ENCODE measurements at places on chromosomes 11 and 22.

DNA sequence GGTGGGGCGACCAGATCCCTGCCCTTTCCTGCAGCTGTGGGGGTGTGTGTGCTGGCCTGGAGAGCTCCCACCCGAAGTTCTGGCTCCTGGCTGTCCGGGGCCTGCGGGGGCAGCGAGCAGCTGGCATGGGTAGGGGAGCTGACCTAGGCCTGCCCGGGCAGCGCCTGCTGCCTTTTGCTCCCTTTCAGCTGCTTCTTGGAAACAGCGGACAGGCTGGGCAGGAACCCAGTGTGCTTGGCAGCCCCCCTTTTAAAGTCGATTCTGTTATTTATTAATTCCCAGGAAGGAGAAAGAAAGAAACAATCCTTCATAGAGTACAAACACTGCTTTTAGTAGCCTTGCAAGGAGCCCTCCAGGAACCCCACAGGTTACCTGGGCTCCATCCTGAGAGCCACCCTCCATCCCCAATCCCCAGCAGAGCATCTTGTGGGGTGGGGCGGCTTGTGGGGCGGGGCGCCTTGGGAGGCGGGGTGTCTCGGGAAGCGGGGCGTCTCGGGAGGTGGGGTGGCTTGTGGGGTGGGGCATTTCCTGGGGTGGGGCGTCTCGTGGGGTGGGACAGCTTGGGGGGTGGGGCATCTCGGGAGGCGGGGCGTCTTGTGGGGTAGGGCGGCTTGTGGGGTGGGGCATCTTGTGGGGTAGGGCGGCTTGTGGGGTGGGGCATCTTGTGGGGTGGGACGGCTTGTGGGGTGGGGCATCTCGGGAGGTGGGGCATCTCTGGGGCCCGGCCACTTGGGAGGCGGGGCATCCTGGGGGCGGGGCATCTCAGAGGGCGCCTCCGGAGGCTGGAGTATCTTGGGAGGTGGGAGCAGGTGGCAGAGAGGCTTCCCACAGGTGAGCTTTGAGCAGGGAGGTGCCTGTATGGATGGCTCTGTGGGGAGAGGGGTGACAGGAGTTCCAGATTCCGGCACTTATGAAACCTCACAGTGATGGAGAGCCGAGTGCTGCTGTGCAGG lies 7.0 kb downstream of the CD81 start:
- DNase-seq = peak; percentile 34

- DNase-seq = peak; percentile 54
These were observed 519 bp downstream of the ARRB1 start for GRCh38 chr11:75350743-75351540.

DNA sequence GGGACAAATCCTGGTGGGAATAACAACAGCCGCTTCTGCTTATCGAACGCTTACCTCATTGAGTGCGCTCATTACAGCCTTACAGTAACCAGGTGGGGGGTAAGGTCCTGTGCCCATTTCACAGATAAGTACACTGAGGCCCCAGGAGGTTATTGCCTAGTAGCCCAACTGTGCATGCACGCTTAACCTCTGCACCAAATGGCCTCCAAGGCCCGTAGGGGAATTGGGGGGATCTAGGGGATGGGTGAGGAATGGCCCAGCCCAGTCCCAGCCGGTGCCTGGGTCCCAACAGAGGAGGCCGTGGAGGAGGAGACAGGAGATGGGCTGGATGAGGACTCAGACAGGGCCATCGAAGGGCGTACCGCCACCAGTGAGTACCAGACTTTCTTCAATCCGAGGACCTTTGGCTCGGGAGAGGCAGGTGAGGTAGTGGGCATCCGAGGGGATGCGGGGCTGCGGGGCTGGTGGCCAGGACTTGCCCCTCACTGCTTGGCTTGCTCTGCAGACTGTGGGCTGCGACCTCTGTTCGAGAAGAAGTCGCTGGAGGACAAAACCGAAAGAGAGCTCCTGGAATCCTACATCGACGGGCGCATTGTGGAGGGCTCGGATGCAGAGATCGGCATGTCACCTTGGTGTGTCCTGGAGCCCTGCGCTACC lies 7.3 kb downstream of the F2 start:
- no peak for DNase-seq

GRCh38 chr22:37220543-37220981 lies 8.3 kb upstream of the SSTR3 start:
- no peak for DNase-seq

- DNase-seq = no peak
These were observed 24.7 kb upstream of the CD81 start for GRCh38 chr11:2352420-2352819.

GRCh38 chr11:110631551-110631950 lies 80.7 kb downstream of the ARHGAP20 start:
- DNase-seq = no peak

GRCh38 chr11:66362481-66363147 lies 8.9 kb downstream of the SLC29A2 start:
- no peak for DNase-seq

DNA sequence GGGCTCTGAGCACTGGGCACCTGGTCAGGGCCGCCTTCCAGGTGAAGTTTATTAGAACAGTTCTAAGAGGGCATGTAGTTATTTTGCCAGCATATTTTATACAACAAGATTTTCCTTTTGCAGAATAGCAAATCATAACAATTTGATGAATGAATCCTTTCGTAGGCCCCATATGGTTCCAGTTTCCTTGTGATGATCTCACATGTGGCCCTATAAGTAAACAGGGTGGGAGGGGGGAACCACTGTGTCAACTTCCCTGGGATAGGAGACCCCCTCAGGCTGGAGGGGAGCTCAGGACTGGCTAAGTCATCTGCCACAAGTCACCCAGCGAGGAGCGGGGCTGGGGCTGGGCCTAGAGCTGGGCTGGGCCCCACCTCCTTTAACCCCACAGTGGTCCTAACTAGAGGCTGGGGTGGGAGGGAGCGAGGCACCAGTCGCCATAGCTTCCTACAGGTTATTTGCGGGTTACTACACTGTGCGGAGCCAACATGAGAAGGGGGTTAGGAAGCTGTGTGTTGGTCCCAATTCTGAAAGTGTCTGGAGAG lies 4.2 kb downstream of the FBLN1 start:
- DNase-seq = no peak

GRCh38 chr22:49913446-49913845 lies 4.8 kb downstream of the ALG12 start:
- no peak for DNase-seq

GRCh38 chr22:22043296-22044078 lies 60.9 kb upstream of the TOP3B start:
- no peak for DNase-seq

DNA sequence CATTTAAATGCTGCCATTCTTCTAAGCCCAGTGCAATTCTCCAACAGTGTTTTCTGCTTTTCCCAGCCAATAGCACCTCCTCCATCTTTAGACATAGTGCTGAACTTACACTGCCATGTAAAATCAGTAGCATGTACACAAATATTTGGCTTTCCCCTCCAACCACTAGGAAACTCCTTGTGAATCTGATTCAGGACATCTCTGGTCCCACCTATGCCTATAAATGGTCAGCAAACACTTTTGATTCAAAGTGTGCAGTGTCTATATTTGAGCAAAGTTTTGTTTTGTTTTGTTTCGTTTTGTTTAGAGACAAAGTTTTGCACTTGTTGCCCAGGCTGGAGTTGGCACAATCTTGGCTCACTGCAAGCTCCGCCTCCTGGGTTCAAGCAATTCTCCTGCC lies 24.8 kb downstream of the YPEL4 start:
- no peak for DNase-seq

GRCh38 chr11:46895821-46896220 lies 22.5 kb downstream of the LRP4 start:
- DNase-seq = no peak

DNA sequence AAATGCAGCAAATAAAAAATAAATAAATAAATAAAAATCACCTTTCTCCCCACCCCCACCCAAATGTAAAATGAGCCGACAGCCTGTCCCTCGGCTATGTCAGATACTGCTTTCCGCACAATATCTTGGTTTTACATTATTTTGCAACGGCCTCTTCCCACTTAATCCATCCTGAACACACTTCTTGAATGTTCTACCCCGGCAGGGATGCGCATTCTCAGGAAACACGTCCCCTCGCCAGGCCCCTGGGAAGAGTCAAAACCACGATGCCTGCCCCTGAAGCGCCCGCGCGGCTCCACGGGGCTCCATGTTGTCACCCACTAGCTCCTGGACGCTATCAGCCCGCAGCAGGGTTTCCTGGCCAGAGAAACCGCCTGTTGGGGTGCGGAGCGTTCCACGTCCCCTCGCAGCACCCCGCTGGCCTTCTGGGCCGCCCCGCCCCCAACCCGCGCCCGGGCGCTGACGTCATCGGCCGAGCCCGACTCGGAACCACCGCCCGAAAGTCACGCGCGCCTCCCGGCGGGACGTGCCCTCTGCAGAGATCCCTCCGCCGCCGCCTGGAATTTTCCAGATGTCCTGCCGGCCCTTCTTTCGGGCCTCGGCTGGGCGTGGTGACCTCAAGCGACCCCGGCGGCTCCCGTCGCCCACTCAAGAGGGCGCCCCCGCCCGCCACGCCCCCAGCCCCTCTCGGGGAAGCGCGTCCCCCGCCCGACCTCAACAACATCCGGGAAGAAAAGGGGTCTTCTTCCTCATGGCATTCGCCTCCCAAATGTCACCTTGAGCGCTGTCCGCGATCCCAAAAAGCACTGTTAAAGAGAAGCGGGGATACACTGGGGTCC lies 585 bp upstream of the NEAT1 start:
- DNase-seq = peak; percentile 98

- no peak for DNase-seq
These were observed 53.4 kb downstream of the DGCR2 start for GRCh38 chr22:19068784-19069271.

DNA sequence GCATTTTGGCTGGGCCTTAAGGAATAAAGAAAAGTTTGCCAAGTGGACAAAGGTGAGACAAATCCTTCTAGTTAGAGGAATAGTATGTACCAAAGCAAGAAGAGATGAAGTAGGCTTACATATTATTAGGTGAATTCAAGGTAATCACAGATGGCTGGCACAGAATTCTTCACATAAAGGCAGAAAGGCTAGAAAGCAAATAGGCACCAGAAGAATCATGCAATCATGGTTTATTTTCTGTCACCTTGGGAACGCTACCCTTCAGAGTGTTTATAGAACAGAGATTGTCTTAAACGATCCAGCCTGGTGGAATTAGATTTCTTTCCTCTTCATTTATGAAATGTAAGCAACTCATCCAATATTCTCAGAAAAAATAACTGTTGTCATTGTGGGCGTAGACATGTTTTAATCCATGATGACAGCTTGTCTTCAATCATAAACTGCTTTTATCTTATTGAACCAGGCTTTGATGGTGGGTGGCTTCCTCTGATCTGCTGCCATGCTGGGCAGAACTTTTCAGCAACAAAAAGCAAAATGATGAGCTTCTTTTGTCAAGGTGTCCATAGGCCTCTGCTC lies 49.0 kb upstream of the CSNK2A3 start:
- no peak for DNase-seq

- no peak for DNase-seq
These were observed 6.7 kb downstream of the KCNJ5 start for GRCh38 chr11:128897826-128898225.

DNA sequence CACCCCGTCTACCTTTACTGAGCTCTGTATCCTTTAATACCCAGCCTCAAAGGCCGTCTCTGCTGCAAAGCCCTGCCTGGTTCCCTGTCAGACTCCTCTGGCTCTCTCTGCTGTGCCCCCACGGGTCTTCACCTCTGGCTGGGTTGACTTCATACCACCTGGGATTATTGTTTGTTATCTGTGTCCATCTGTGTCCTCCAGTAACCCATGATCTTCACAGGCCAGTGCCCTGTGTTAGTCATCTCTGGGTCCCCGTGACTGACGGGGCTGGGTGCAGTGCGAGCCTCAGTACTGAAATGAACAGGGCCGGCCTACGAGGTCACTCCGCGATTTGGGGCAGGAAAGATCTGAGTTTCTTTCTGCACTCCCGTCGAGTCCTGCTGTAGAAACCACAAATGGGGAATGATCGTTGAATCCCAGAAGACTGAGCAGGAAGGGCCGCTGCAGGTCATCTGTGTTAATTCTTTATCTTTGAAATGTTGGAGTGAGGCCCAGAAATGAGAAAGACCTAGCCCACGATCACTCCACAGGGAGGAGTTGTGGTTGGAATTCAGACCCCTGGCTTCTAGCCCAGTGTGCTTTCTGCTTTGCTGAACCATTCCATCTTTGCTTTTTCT lies 12.3 kb upstream of the TUB start:
- DNase-seq = no peak

- no peak for DNase-seq
These were observed at the start of gene IZUMO1R for GRCh38 chr11:94303966-94304958. Gene IZUMO1R (plus strand): TSS chr11:94304580. CDS start chr11:94305637, 1,057 bp downstream.

DNA sequence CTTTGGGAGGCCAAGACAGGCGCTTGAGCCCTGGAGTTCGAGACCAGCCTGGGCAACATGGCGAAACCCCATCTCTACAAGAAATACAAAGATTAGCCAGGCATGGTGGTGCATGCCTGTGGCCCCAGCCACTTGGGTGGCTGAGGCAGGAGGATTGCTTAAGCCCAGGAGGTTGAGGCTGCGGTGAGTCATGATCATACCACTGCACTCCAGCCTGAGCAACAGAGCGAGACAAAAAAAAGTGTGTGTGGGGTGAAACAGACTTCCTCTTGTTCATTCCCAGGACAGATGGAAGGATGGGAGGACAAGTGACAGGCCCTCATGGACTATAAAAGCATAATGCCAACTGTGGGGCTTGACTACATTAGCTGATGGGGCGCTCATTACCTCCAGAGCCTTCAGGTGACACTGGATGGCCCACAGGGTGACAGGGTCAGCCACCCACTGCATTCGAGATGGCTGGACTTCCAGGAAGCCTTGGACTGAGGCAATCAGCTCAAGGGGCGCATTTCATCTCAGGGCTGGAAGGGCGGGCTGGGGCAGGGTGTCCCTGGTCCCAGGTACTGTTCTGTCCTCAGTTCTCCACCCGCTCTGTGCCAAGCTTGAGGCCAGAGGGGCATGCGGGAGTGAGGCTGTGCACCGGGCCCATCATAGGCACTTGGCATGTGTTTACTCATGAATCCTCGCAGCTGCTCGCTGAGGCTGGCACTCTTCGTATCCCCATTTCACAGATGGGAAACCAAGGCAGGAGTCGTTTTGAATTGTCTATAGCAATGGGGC lies 12.5 kb downstream of the NPTXR start:
- no peak for DNase-seq

GRCh38 chr22:43158778-43159483 lies 7.6 kb downstream of the TSPO start:
- no peak for DNase-seq

- no peak for DNase-seq
These were observed 633 bp downstream of the MRGPRD start for GRCh38 chr11:68979931-68980775.

GRCh38 chr11:30120045-30120589 lies 103.3 kb upstream of the KCNA4 start:
- DNase-seq = no peak

DNA sequence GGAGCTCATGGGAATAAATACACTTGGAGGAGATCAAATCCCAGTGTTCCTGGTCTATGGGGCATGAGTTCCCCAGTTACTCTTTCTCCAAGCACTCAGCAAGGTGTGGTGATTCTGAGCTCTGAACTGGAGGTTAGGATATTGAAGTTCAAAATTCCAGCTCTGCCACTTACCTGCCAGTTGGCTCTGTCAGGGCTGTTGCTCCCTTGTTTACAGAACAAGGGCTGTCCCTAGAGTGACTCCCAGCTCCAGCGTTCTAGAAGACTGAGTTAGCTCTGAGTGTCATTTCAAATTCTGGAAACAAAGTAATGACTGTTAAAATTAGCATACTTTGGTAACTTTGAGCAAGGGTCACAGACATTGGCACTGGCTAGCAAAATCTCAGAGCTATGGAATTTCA lies 69.7 kb upstream of the ZBED5 start:
- no peak for DNase-seq

GRCh38 chr22:17938484-17938924 lies 85.9 kb downstream of the MICAL3 start:
- no peak for DNase-seq

All from activated CD4-positive, alpha-beta T cell treated with anti-CD3 and anti-CD28 coated beads, Interleukin-2, amount 50 U/mL, for 48 hours (primary cell).